ENCODE measurements at places on chromosomes 11 and 22. TPM values are rescaled to one million over a fixed set of nuclear protein-coding genes. Genes with fewer than 3 reads are reported as not detected.

The OR2AG1 gene
- polyA plus RNA-seq = not detected

The TEX54 gene
- not detected for polyA plus RNA-seq

The TBX1 gene
- polyA plus RNA-seq = not detected

The ACRV1 gene
- not detected for polyA plus RNA-seq

The ARHGEF12 gene
- 28.8 TPM for polyA plus RNA-seq

The CDC45 gene
- 5.2 TPM for polyA plus RNA-seq

The APLNR gene
- not detected for polyA plus RNA-seq

The DNAJB7 gene
- not detected for polyA plus RNA-seq

The FOLR2 gene
- not detected for polyA plus RNA-seq

The KAT5 gene
- polyA plus RNA-seq = 32.1 TPM

The SLC37A4 gene
- 20.2 TPM for polyA plus RNA-seq

The RFPL2 gene
- not detected for polyA plus RNA-seq

The FAM227A gene
- 0.54 TPM for polyA plus RNA-seq

The TENM4 gene
- polyA plus RNA-seq = 5.4 TPM

The C1QTNF4 gene
- polyA plus RNA-seq = not detected

The APOBEC3B gene
- 3.4 TPM for polyA plus RNA-seq

The L3MBTL2 gene
- 18.1 TPM for polyA plus RNA-seq

The NLRP10 gene
- 19.1 TPM for polyA plus RNA-seq

The CD59 gene
- polyA plus RNA-seq = 1,403 TPM

The KCNJ1 gene
- 0.06 TPM for polyA plus RNA-seq

The OVOL1 gene
- polyA plus RNA-seq = 23.2 TPM

The MPPED2 gene
- polyA plus RNA-seq = not detected

The OR10D3 gene
- polyA plus RNA-seq = not detected

The OR5A1 gene
- not detected for polyA plus RNA-seq

The PMM1 gene
- polyA plus RNA-seq = 47.1 TPM

The ABCG4 gene
- polyA plus RNA-seq = 0.21 TPM

The NXPE4 gene
- not detected for polyA plus RNA-seq

The PPP1R14B gene
- 208 TPM for polyA plus RNA-seq

The SLN gene
- polyA plus RNA-seq = 0.09 TPM

The CENATAC gene
- polyA plus RNA-seq = 22.6 TPM

The HBB gene
- polyA plus RNA-seq = not detected

The SERGEF gene
- 11.8 TPM for polyA plus RNA-seq

The CTSW gene
- not detected for polyA plus RNA-seq

The CDCA5 gene
- 10.4 TPM for polyA plus RNA-seq

The P2RY6 gene
- polyA plus RNA-seq = 0.09 TPM

The BAIAP2L2 gene
- 2.3 TPM for polyA plus RNA-seq

The SCGB2A2 gene
- not detected for polyA plus RNA-seq

Data from keratinocyte (primary cell).